ENCODE measurements at places on chromosomes 12 and 14.

- no peaks in the 10 kb centered on the region for H3K4me1 ChIP-seq
- DNase-seq = no peak
- no peaks in the 10 kb centered on the region for H3K27me3 ChIP-seq
- no peak overlapping the region for H3K27ac ChIP-seq
- no peaks in the 10 kb centered on the region for H3K36me3 ChIP-seq
- no peak overlapping the region for H3K4me3 ChIP-seq
Measured at GRCh38 chr12:33012226-33012625, 115.6 kb upstream of the PKP2 start.

DNA sequence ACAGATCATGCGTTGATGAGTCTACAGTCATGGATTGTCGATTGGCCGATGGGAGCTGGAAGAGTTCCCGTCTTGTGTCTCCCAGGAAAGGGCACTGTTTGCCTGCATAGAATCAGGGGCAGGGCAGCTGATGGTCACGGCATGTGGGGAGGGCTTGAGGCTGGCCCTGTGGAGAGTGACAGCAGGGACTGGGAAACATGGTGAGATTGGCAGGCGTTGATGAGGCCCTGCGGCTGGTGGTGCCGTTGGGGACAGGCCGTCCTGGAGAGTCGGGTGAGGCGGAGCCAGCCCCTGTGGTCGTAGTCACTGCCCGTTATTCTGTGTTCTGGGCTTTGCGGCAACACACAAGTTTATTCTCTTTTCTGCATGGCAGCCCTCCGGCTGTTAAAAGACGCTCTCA lies 52.9 kb downstream of the TECPR2 start:
- H3K4me1 ChIP-seq = no peaks in the 10 kb centered on the region
- H3K27me3 ChIP-seq = no peaks in the 10 kb centered on the region
- H3K27ac ChIP-seq = no peak overlapping the region
- H3K36me3 ChIP-seq = no peaks in the 10 kb centered on the region
- DNase-seq = no peak

GRCh38 chr14:30295980-30296379 lies 263.0 kb upstream of the G2E3 start:
- DNase-seq = no peak
- H3K27ac ChIP-seq = no peak overlapping the region
- H3K27me3 ChIP-seq = no peaks in the 10 kb centered on the region
- H3K36me3 ChIP-seq = no peaks in the 10 kb centered on the region
- H3K4me1 ChIP-seq = no peaks in the 10 kb centered on the region

GRCh38 chr14:99995700-99996356 lies 69.4 kb upstream of the EVL start:
- H3K27me3 ChIP-seq = peaks cover 7% of the 10 kb centered on the region
- H3K4me3 ChIP-seq = no peak overlapping the region
- peak; percentile 78 for DNase-seq
- H3K4me1 ChIP-seq = peaks cover 8% of the 10 kb centered on the region
- H3K27ac ChIP-seq = no peak overlapping the region

DNA sequence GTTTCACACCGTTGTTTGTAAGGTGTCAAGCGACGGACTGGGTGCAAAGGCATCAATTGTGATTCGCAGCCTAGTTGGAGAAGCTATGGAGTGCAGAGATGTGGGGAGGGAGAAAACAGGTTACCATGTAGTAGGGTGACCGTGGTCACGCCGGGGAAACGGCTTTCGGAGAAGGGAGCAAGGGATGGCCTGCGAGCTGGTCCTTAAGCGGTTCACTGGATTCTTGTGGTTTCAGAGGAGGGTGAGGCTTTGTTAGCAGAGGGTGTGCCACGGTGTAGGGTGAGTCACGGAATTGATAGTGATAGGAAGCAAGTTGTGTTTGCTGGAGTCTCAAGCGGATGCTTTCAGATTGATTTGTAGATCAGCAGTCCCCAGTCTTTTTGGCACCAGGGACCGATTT lies 2.3 kb downstream of the PIWIL1 start:
- no peak overlapping the region for H3K27ac ChIP-seq
- peaks cover 10% of the 10 kb centered on the region for H3K27me3 ChIP-seq
- no peak for DNase-seq
- no peaks in the 10 kb centered on the region for H3K36me3 ChIP-seq

GRCh38 chr14:76769636-76770292 lies 8.5 kb downstream of the VASH1 start:
- H3K4me1 ChIP-seq = peaks cover 27% of the 10 kb centered on the region
- H3K27me3 ChIP-seq = peaks cover 6% of the 10 kb centered on the region
- H3K36me3 ChIP-seq = no peaks in the 10 kb centered on the region
- no peak overlapping the region for H3K4me3 ChIP-seq
- DNase-seq = peak; percentile 16
- H3K27ac ChIP-seq = no peak overlapping the region

DNA sequence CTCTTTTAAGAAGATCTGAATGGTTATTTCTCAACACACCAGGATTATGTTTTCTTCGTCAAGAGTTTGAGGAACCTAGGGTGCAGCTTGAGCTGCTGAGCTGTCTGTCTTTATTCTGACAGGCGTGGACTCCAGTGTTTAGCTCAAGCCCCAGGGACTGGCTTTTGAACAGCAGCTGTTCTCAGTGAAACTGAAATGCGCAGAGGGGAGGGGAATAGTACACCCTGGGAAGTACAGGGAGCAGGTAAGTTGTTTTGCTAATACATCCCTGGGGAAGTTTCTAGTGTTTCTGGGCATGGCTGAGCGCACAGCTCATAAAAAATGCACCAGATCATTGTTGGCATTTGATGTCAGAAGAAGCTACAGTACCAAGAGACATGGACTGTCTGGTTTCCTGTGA lies 659.8 kb downstream of the DIO2 start:
- no peaks in the 10 kb centered on the region for H3K27me3 ChIP-seq
- no peak overlapping the region for H3K4me3 ChIP-seq
- no peak overlapping the region for H3K27ac ChIP-seq
- no peak for DNase-seq
- H3K36me3 ChIP-seq = no peaks in the 10 kb centered on the region
